C1 segment of cervical spinal cord (tissue), 14 donors: ENCODE measurements at places on chromosomes 3 and 15.

DNA sequence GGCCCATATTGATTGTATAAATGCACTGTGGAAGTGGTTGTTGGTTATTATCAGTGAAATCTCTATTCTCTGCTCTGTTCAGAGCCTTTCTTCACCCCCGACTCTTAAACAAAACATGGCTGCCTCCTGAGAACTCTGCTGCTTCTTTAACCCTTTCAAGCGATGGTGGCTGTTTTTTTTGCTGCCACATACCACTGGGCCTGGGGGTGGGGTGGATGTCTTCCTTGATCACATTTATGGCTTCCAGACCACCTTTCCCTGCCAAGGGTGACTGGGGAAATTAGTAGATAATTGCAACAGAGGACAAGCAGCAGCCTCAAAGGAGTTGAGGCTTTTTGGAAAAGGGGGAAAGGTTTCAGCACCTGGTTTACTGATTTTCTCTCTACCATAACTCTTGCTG lies 32.8 kb downstream of the YEATS2 start:
- DNase-seq: no peak

DNA sequence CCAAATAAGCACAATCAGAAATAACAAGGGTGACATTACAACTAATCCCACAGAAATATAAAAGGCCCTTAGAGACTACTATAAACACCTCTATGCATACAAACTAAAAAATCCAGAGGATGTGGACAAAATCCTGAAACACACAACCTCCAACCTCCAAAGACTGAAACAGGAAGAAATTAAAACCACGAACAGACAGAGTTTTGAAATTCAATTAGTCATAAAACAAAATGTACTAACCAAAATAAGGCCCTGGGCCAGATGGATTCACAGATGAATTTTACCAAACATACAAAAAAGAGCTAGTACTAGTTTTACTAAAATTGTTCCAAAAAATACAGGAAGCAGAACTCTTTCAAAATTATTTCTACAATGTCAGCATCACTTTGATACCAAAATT lies 1043.6 kb downstream of the DIPK2A start:
- DNase-seq: no peak

DNA sequence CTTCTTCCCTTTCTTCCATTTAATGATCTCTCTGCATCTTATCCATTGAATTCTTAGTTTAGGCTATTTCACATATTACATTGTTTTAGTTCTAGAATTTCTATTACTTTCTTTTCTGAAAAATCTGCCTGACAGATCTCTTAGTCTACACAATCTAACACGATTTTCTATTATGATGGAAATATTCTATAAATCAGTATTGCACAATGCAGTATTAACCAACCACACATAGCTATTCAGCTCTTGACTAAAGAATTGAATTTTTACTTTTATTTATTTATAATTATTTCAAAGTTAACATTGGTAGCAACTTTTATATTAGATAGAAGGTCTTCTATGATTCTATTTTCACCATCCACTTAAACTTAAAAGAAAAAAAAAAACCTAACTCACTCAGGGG lies 36.2 kb upstream of the GOLGA8A start:
- DNase-seq: no peak

DNA sequence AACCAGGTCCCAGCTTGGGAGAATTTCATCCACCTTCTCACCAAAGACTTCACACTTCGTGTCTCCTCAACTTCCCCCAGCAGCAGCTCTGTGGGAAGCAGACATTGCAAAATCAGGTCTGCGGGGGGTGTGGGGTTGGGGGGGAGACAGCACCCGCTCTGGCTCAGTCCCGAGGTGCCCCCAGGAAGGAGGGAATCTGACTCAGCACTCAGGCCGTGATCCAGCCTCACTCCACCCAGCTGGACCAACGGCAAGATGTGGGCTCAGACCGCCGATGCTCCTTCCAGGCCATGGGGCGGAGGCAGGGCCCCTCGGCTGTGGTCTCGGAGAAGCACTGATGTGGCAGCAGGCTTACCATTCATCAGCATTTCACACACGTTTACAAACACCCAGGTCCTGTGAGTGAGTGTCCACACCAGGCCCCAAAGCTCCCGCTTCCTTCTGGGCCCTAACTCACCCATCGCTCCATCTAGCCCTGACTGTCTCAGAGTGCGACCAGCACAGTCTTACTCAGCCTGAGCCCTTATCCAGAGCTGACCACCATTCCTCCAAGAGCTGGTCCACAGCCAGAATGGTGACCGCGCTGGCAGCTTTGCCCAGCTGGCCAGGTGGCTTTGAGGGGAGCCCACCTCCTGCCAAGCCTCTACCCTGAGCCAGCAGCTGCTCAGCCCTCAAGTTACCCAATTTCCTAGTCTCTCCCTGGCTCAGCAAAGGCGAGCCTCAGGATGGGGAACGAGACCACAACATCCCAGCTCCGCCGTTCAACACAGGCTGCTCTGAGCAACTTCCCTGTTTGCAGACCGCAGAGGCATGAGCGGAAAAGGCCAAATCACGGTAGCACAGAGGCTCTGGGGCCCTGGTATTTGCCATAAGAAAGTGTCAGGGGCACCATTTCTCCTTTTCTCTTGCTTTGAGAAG lies 3.3 kb downstream of the STAB1 start:
- peak; percentile 30 for DNase-seq

DNA sequence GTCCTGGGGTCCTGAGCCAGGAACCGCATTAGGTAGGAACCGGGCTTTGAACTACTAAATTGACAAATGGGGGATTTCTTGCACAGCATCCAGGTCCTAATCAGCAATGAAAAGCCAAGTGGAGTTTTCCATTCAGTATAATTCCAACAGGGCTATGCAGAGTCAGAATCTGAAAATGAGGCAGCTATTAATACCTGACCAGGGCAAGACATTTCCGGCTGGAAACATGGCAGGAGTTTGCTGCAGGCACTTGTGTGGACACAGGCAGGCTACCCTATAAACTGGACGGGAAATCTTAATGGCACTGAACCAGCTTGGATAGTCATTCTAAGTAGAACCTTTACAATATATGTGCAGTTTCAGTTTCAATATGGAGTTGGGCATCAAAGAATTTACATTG lies 553.1 kb downstream of the FGF12 start:
- no peak for DNase-seq

- DNase-seq: no peak
Measured at GRCh38 chr3:42149975-42150374, 58.8 kb downstream of the TRAK1 start.

- no peak for DNase-seq
Measured at GRCh38 chr3:152976239-152976638, 141.3 kb downstream of the P2RY1 start.

- no peak for DNase-seq
Measured at GRCh38 chr3:78112291-78113010, 1072.6 kb downstream of the ROBO2 start.

DNA sequence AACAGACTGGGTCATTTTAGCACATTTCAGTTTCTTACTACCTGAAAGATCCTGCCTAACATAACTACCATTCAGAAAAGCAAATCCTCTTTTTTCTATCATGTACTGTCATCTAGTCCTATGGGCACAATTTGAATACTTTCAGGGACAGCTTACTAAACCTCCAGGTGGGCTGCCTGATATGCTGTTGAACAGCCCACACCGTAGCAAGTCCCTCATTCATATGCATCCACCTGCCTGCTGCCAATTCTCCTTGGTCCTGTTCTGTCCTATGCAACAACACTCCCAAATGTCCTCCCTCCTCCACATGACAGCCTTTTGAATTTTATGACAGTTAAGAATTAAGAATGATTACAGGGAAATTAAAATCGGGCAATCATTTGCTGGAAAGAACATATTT lies 137.9 kb downstream of the KCNAB1 start:
- no peak for DNase-seq
